ENCODE measurements at places on chromosomes 3 and 15. TPM values are rescaled to one million over a fixed set of nuclear protein-coding genes. Genes with fewer than 3 reads are reported as not detected.

The DPPA4 gene
- not detected for total RNA-seq

The OR5K2 gene
- total RNA-seq, result not detected

The ZIC1 gene
- not detected for total RNA-seq

The CHRFAM7A gene
- 8.5 TPM for total RNA-seq

The ZNF197 gene
- 17.7 TPM for total RNA-seq

The ARPIN gene
- 11.2 TPM for total RNA-seq

The STAC gene
- total RNA-seq, result 17.5 TPM

The SERPINI2 gene
- total RNA-seq, result not detected

The ERC2 gene
- 17.0 TPM for total RNA-seq

The GOLGA6B gene
- total RNA-seq, result not detected

The PXYLP1 gene
- 15.8 TPM for total RNA-seq

The RBSN gene
- total RNA-seq, result 21.1 TPM

The CTXND1 gene
- under 0.01 TPM for total RNA-seq

The TPM1 gene
- total RNA-seq, result 847 TPM

The UBAP1L gene
- 1.2 TPM for total RNA-seq

The COMMD2 gene
- total RNA-seq, result 44.4 TPM

The FSIP1 gene
- total RNA-seq, result 0.62 TPM

The DUOX2 gene
- 0.14 TPM for total RNA-seq

The PLIN1 gene
- not detected for total RNA-seq

The PDIA3 gene
- total RNA-seq, result 244 TPM

The SLC24A5 gene
- total RNA-seq, result not detected

The ITPR1 gene
- total RNA-seq, result 8.9 TPM

The MKRN3 gene
- total RNA-seq, result 3.1 TPM

The FAM3D gene
- not detected for total RNA-seq

The CD86 gene
- total RNA-seq, result not detected

The TRPM1 gene
- total RNA-seq, result 1.2 TPM

The GLCE gene
- 12.9 TPM for total RNA-seq

The BCHE gene
- total RNA-seq, result 6.6 TPM

The IL5RA gene
- not detected for total RNA-seq

The EFCC1 gene
- total RNA-seq, result 0.14 TPM

The TMEM212 gene
- total RNA-seq, result not detected

The RGMA gene
- total RNA-seq, result 1.0 TPM

The SLC9C1 gene
- total RNA-seq, result 2.2 TPM

The REC114 gene
- not detected for total RNA-seq

The TAGLN3 gene
- total RNA-seq, result 3.7 TPM

The TRIM42 gene
- not detected for total RNA-seq

The CCR1 gene
- total RNA-seq, result not detected

The SSUH2 gene
- total RNA-seq, result not detected

The MB21D2 gene
- 18.9 TPM for total RNA-seq

The CLSTN2 gene
- 17.3 TPM for total RNA-seq

The IMPG2 gene
- 0.07 TPM for total RNA-seq

The APPL1 gene
- total RNA-seq, result 25.9 TPM

The PIERCE2 gene
- 5.2 TPM for total RNA-seq

The SPATA12 gene
- 0.48 TPM for total RNA-seq

The SAMD7 gene
- total RNA-seq, result not detected

The SSR3 gene
- total RNA-seq, result 217 TPM

The SERPINI1 gene
- total RNA-seq, result 1.9 TPM

The CCDC13 gene
- total RNA-seq, result 0.33 TPM

The EPHA3 gene
- 0.04 TPM for total RNA-seq

The UBL7 gene
- 65.2 TPM for total RNA-seq

Data from kidney epithelial cell (primary cell).